Hindlimb muscle (tissue), 1 donor: ENCODE measurements at places on chromosomes 16 and 17.

DNA sequence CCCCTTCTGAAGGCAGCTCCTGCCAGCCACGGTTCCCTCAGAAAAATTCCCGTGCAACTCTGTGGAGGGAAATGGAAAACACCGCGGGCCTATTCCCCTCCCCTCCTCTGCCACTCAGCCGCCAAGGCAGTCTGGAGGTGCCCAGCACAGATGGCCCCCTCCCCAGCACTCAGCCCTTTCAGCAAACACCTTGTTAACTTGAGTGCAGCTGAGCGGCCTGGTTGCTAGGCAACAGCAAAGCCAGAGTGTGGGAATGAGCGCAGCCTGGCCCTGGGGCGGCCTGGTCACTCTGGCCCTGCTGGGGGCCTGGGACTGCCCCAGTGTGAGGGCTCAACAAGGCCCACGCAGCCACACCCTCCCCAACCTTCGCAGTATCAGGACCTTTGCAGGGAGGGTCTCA, 32.8 kb downstream of the CACNA1G start:
- DNase-seq: no peak

GRCh38 chr17:9259419-9259818, 238.1 kb downstream of the NTN1 start:
- DNase-seq: no peak

DNA sequence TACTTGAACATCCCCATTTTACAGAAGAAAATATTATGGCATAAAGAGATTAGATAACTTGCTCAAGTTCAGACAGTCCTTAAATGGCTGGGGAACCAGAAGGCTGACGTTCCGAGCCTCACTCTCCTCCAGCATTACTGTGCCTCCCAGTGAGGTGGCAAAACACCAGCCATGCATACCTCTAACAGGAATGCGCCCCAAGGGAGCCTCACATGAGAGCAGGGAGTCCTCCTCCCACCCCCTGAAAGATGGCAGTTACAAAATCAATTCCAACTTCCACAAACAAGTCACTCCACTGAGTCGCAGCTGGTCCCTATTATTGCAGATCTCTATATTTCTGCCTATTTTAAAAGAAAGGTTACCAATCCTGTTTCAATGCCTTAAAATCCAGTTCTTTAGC, 55.5 kb downstream of the ANKFY1 start:
- DNase-seq: no peak

- no peak for DNase-seq
These were observed 27.9 kb upstream of the C16orf95 start for GRCh38 chr16:87344931-87345631.

GRCh38 chr16:84485255-84486010, 19.0 kb downstream of the MEAK7 start:
- no peak for DNase-seq

GRCh38 chr17:1323336-1323735, 43.9 kb downstream of the TRARG1 start:
- DNase-seq: no peak

- no peak for DNase-seq
These were observed 7.5 kb downstream of the CTU2 start for GRCh38 chr16:88713568-88714419.

DNA sequence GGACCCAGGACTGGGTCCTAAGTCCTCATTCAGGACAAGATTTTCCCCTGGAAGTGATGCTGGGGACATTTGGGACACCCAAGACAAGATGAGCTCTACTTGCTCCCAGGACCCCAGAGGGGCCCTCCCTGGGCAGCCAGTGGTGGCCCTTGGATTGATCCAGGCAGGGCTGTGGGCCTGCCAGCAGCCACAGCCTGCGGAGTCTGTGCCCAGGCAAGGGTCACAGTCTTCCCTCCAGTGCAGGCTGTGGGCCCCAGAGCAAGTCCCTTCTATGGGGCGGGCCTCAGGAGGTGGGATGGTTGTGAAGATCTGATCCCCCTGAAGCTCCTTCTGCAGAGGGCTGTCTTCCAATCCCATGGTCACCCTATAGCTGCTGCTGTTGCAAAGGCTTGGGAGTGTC, 12.6 kb downstream of the CA7 start:
- no peak for DNase-seq

GRCh38 chr17:82299452-82299851, 18.0 kb downstream of the CD7 start:
- no peak for DNase-seq

GRCh38 chr17:78589885-78590284, 12.7 kb upstream of the DNAH17 start:
- DNase-seq: no peak

- DNase-seq: no peak
These were observed 31.1 kb downstream of the CDH1 start for GRCh38 chr16:68768175-68768574.

DNA sequence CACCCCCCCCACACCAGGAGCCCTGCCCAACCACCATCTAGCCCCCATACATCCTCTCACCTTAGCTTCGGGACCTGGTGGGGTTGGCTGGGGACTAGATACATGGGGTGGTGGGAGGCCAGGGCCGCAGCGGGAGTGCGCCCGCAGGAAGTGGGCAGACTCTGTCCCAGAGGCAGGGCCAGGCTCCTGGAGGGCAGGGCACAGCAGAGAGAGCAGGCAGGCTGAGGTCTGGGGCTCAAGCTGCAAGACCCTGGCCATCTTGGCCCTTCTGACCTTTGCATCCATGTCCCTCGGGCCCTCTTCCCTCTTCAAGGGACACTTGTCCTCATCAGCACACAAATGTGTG, 2.7 kb downstream of the ENKD1 start:
- DNase-seq: no peak

GRCh38 chr17:51672065-51672464, 411.7 kb downstream of the UTP18 start:
- no peak for DNase-seq

GRCh38 chr17:78650093-78650715, 73.0 kb upstream of the DNAH17 start:
- DNase-seq: no peak

DNA sequence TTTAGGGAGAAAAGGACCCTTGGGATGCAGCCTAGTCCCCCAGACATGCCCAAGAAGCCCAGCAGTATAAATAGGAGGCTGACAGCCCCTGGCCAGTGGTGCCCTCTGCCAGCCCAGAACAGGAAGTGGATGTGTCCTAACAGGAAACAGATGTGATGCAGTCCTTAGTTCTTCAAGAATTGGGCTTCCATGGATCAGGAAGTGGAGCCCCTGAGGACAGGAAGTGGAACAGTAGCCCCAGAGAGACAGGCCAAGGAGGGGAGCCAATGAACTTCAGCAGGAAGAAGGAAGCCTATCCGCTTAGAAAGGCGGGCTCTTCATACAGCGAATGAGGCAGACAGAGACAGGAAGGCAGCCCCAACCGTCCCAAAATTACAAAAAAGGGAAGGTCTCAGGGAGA, 7.2 kb downstream of the CTF1 start:
- no peak for DNase-seq

- DNase-seq: no peak
These were observed 113.4 kb upstream of the SEC14L1 start for GRCh38 chr17:77027271-77027889.

- no peak for DNase-seq
These were observed 97.4 kb downstream of the MARF1 start for GRCh38 chr16:15545544-15545943.

DNA sequence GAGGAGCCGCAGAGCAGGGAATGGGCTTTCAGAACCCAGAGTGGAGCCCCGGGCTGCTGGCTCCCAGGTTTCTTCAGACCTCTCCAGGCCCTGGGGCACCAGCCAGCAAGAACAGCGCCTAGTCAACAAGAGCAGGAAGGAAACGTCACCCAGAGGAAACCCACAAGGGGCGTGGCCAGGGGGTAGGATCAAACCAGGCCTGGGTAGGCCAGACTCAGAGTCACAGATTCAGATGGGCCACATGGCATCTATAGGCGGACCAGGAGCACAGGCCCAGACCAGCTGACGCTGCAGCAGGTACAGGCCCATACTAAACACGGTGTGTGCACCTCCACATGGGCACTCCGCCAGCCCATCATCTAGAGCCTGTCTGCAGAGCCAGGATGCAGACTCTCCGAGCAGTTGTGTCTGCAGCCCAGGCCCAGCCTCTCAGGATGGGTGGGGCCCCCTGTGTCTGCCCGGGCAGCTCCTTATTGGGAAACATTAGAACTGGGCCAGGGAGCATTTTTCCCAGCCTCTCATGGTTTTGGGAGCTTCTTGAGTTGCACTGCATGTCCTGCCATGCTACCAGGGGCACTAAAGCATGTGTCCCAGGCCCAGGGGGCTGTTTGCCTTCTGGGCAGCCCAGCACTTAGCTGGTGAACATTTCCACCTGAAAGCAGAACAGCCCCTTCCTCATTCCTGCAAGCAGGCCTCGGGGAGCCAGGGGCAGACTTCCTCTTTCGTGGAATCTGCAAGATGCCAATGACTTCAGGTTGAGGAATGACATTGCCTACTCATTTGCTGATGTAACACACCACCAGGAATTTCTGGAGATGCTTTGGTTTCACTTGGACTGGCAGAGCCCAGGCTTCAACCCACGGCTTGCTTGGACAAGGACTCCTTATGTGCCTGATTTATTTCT, at the start of gene NLRP1:
Gene NLRP1, minus strand, starts transcription at position 127 of the 904 bp plus-strand sequence. CDS start 552 bp downstream, outside the sequence.
- DNase-seq: peak; percentile 62
